KBM-7 (cell line): ENCODE measurements at places on chromosomes 1 and 21.

DNA sequence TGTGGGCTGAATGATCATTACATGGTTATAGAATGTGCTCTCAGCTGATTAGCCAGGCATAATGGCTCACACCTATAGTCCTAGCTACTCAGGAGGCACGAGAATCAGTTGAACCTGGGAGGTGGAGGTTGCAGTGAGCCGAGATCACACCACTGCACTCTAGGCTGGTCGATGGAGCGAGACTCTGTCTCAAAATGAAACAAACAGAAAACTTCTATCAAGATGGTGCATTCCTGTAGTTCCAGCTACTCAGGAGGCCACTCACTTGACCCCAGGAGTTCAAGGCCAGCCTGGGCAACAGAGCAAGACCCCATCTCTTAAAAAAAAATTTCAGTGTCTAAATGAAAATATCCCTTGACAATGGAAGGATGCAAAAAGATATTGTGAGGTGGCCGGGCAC, 10.9 kb downstream of the TIMM17A start:
- no peak for DNase-seq

GRCh38 chr1:30535595-30536325, 187.6 kb downstream of the MATN1 start:
- DNase-seq: no peak

- no peak for DNase-seq
Observed at GRCh38 chr1:34100332-34100731, 64.7 kb downstream of the CSMD2 start.

GRCh38 chr1:54575605-54576290, 27.7 kb downstream of the ACOT11 start:
- DNase-seq: no peak

DNA sequence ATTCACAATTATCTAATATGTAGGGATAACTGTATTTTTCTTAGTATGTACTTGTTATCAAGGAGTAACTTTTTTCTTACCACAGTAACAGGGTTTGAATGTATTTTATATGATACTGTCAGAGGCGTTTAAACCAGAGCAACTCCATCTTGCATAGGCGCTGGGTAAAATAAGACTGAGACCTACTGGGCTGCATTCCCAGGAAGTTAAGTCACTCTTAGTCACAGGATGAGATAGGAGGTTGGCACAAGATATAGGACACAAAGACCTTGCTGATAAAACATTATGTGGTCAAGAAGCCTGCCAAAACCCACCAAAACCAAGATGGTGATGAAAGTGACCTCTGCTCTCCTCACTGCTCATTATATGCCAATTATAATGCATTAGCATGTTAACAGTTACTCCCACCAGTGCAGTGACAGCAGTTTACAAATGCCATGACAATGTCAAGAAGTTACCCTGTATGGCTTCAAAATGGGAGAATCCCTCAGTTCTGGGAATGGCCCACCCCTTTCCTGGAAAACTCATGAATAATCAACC, 64.8 kb downstream of the RPE65 start:
- DNase-seq: no peak

DNA sequence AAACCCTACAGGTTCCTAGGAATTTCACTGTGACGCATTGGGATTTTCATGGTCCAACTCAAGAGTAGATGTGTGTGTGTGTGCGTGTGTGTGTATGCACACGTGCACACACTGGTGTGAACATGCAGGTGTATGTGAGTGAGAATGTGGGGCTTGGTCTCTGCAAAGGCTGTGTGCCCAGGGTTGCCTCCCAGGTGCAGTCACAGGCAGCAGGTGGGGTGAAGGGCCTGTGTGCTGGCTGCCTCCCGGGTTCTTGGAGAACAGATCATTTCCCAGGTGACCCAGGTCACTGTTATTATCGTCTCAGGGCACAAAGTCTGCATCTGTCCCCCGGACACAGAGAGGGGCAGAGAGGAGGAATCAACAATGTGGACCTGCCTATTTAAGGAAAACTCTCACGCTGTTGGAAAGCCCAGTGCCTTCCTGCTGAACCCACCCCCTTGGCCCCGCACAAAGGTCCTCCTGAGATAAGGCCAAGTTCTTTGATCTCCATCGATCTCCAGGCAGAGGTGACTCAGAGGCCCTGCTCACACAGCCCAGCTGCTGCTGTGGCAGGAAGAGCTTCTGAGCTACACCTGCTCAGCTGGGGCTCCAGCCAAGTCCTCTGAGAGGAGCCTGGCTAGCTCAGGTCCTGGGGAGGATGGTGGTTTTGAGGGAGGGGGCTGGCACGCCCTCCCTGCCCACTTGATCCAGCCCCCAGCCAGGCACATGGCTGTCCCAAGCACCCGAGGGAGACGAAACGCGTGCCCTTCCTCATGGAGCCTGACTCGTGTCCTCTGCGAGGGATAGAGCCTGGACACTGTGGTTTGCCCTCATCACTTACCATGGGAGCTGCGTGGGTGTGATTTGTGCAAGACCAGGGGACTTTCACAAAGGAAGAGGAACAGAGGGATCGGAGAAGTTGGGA, 134.0 kb upstream of the ARHGEF16 start:
- no peak for DNase-seq

- no peak for DNase-seq
Observed at GRCh38 chr1:184562806-184563205, 176.0 kb downstream of the C1orf21 start.

GRCh38 chr1:230295367-230295766, 130.8 kb downstream of the PGBD5 start:
- no peak for DNase-seq

- DNase-seq: no peak
Observed at GRCh38 chr1:79100385-79100784, 93.9 kb upstream of the ADGRL4 start.

- peak; percentile 3 for DNase-seq
Observed at GRCh38 chr1:30506291-30507015, 216.9 kb downstream of the MATN1 start.

- no peak for DNase-seq
Observed at GRCh38 chr1:39425151-39425550, 66.3 kb upstream of the BMP8A start.

- DNase-seq: peak; percentile 86
Observed at GRCh38 chr1:44631647-44632539, 42.4 kb downstream of the TMEM53 start.

GRCh38 chr1:236990052-236990445, 14.2 kb downstream of the MT1HL1 start:
- no peak for DNase-seq

DNA sequence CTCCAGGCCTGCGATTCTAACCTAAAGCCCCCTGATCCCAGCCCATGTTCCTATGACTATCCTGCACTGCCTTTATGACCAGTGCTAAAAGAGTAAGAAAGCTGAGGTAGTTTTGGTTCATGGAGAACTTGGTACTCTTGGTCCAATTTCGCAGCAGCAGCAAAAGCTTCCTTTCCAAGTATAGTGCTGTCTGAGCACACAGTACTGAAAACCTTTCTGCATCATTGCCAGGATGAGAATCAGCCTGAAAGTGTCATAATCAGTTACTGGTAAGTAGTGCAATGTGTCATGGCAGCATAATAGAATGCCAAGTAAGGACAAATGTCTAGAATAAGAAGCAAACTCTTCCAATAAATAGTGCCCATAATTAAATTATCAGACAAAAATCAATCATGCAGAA, 889.6 kb upstream of the ADGRL4 start:
- DNase-seq: no peak
